DMS 273 treated with DMSO at 0.1 percent for 48 hours (cell line): ENCODE measurements at places on chromosomes 7 and 10.

- no peak for DNase-seq
Measured at GRCh38 chr10:84194424-84195043, at the start of gene CDHR1. CDHR1 (plus strand) TSS chr10:84194537; CDS start chr10:84194761, 224 bp downstream.

GRCh38 chr10:75972491-75973276, 541.3 kb downstream of the LRMDA start:
- DNase-seq: peak; percentile 5

DNA sequence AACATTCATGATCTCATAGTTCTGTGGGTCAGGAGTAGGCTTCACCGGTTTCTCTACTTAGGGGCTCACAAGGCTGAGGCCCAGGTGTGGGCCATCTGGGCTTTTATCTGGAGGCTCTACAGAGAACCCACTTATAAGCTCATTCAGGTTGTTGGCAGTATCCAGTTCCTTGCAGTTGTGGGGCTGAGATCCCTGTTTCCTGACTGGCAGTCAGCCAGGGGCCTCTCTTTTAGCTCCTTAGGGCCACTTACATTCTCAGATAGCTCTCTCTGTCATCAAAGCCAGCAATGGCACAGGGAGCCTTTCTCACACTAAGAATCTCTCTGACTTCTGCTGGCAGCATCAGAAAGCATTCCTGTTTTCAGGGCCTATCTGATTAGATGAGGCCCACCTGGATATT, 18.2 kb upstream of the HECTD2 start:
- no peak for DNase-seq

GRCh38 chr10:22433875-22434274, 88.6 kb downstream of the SPAG6 start:
- no peak for DNase-seq

GRCh38 chr7:69418869-69419670, 179.2 kb upstream of the AUTS2 start:
- no peak for DNase-seq

GRCh38 chr10:132098539-132099388, 33.0 kb downstream of the JAKMIP3 start:
- no peak for DNase-seq

GRCh38 chr7:44959433-44959951, 19.3 kb downstream of the MYO1G start:
- DNase-seq: no peak

DNA sequence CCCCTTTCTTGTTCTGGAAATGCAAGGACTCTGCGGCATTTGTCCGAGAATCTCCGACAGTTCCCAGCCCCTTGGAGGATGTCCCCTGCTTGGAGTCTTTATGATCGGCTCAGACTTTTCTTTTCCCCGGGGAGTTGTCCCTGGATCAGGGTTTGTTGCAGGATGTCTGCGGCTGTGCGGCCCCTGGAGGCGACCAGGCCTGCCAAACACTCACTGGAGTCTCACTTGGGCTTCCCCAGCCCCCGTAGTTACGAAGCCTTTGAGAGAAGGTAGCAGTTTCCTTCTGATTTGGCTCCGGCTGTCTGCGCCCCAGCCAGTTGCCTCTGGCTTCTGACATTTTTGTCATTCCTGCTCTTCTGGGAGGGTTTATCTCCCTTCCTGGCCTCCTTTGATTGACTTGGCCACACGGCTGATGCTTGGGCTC, 16.1 kb downstream of the COL26A1 start:
- DNase-seq: no peak

- no peak for DNase-seq
Measured at GRCh38 chr10:44278837-44279324, 106.0 kb downstream of the CXCL12 start.

GRCh38 chr7:133646472-133647315, 393.8 kb downstream of the EXOC4 start:
- no peak for DNase-seq

- no peak for DNase-seq
Measured at GRCh38 chr7:136146925-136147324, 169.8 kb upstream of the MTPN start.

DNA sequence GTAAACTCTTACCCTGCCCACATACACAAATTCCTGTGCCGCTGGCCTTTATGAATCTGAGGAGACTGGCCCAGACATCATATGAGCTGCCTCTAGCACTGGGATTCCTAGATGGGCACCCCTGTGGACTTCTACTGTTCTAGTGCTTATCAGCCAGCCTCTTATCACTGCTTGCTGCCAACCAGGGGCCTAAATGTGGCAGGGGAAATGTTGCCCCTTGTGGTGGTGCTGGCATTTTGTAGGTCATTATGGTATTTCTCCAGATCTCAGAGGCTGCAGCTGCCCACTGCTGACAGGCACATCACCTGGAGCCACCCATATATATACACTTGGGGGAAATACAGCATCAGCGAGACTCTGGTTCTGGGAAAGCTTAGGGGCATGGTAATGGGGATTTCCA, 5.4 kb downstream of the SFR1 start:
- no peak for DNase-seq

GRCh38 chr7:20504060-20504459, 111.4 kb upstream of the ABCB5 start:
- no peak for DNase-seq

DNA sequence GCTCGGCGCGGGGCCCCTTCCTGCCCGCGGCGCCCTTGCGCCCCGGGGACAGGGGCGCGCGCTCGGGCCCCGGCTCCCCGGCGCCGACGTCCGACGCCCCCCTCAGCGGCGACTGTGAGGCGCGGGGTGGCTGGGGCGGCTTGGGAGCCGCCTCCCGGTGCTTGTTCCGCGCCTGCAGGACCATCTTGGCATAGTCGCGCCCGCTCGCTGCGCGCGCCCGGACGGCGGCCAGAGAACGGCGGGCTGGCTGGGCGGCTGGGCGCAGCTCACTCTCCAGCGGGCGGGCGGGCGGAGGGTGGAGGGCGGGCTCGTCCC, at the start of gene DPY19L1:
Gene DPY19L1, minus strand, starts transcription at position 275 of the 315 bp plus-strand sequence. Its CDS starts 91 bp downstream, at position 184.
- no peak for DNase-seq

GRCh38 chr7:69800495-69800894, 202.2 kb downstream of the AUTS2 start:
- DNase-seq: no peak

DNA sequence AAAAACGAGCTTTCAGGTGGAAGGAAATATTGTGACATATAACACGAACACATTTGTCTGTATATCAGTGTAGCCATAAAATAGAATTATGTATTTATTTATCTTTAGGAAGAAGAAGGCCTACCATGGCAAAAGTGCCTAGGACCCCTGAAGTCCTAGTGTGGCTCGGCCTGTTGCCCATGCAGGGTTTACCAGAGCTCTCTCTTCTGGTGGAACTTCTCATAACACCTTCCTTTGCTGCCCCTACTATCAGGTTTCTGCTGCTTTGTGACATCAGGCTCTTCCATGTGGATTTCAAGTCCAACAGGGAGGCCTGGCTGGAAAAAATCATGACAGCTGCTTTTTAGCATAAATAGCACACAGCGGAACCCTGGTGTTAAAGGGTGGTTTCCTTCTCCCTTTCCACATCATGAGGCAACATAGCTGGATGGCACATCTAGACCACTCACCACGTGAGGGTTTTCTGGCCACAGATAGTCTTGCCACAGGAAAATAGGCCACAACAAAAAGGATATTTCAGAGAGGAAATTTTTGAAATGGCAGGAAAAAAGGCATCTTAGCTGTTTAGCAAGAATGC, 44.8 kb upstream of the ADO start:
- DNase-seq: no peak

DNA sequence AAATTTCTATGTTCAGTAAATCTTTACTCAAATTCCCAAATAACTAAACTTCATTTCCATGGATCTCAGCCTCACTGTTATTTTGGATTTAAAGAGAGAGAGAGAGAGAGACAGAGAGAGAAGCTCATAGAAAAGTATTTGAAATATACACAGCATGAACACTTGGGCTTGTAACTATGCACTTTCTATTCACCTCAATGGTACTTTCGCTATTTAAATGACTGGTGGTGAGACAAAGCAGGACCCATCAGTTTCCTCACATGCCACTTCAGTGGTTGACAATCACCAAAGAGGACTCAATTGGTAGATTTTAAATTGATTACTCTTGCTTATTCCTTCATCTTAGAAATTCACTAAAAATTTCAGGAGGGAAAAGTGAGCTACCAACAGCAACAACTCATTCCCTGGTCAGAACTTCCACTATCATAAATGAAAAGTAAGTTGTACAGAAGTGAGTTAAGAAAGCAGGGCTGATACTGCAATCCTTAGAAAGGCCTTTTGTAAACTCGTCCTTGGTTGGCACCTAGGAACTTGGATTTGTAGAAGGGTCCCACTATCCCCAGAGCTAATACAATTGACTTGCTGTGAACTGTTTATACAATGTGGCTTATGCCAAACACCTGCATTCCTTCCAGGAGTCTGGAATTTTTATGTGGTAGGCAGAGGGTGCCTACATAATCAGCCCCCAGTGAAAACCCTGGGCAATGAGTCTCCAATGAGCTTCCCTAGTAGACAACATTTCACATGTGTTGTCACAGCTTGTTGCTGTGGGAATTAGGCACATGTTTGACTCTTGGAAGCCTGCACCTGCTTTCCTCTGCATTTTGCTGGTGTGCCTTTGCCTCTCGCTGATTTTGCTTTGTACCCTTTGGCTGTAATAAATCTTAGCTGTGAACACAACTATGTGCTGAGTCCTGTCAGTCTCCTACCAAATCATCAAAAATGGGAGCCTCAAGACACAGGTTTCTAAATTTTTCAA, 10.8 kb downstream of the ERLIN1 start:
- no peak for DNase-seq

GRCh38 chr7:151838072-151838471, 38.8 kb downstream of the PRKAG2 start:
- no peak for DNase-seq

DNA sequence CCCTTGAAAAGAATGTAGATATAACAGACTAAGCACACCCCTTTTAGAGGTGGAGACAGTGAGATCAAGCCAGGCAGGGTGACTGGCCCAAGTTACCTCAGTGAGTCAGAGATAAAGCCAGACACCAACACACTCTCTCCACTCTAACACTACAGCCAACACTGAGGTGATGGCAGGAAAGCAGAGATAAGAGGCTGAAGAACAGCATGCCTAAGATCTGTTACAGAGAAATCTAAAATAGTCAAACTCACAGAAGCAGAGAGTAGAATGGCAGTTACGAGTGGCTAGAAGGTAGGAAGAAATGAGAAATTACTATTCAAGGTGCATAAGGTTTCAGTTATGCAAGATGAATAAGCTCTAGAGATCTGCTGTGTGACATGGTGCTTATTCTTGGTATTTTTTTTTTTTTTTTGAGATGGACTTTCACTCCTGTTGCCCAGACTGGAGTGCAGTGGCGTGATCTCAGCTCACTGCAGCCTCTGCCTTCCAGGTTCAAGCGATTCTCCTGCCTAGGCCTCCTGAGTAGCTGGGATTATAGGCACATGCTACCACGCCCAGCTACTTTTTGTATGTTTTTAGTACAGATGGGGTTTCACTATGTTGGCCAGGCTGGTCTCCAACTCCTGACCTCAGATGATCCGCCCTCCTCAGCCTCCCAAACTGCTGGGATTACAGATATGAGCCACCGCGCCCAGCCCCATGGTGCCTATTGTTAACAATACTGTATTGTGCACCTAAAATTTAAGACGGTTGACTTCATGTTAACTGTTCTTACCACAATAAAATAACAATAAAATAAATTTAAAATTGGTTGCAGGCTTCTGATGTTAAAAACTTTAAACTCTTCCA, 28.7 kb downstream of the ICA1 start:
- no peak for DNase-seq

DNA sequence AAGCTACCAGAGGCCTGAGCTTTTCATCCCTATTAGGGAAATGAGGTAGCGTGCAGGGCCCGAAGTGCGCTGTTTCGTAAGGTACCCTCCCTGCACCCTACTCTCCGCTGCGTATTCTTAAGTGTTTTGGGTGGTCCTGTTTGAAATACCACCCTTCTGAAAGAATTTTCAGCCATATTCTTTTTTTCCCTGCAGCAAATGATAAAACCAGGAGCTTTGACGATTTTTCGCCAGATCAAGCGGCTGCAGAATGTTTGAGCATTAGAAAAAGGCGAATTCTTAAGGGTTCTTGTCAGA, 1.2 kb downstream of the RSBN1L start:
- DNase-seq: no peak

GRCh38 chr10:79445977-79446757, 743 bp upstream of the ZCCHC24 start:
- DNase-seq: peak; percentile 61

DNA sequence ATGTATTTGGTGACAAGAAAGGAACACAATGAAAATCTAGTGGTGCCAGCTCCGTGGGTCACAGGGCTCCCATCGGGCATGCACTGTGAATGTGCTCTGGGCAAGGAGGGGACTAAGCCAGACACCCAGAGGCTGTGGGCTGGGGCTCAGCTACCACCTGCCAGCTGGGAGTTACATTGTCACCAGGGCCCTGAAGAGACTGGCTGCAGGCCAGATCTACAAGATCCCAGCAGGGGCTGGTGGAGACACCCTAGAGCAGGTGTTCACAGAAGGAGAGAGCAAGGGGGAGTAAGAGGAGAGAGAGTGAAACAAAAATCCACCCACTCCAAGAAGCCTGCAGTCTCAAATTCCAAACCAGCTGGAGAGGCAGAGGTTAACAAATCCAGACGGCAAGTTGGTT, 116.6 kb upstream of the ADCY1 start:
- peak; percentile 56 for DNase-seq

- no peak for DNase-seq
Measured at GRCh38 chr7:132458729-132459128, 117.5 kb downstream of the PLXNA4 start.
